GM12878 (cell line): ENCODE measurements at places on chromosomes 3 and 15.

DNA sequence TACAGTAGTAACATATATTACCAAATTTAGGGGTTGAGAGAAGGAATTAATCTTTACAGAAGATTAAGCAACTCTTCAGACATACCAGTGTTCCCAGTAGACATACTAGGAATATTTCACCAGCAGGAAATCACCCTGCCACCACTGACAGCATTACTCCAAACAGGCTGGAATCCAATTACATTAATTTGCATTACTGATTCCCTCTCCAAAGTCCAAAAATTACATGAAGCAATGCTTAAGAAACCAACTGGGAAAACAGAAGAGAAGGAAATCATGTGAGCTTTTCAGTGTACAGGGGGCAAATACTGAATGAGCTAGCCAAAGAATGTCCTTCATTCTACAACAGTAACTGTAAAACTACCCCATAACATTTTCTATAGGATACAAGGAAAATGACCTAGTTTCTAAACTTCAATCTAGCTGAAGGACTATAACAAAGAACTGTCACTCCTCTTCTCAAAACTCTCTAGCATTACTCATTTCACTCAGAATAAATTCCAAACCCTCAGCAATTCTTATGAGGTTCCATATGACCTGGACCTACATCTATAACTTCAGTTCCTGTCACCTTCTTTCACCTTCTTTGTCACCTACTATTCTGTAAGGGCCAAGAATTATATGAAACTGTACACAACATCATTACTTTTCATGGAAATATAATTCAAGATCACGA is 72.7 kb downstream of the INO80 start:
- DNase-seq: no peak

- no peak for DNase-seq
Measured at GRCh38 chr3:117744935-117745334, 1035.4 kb downstream of the TUSC7 start.

GRCh38 chr3:156166808-156167207 is 46.4 kb downstream of the KCNAB1 start:
- DNase-seq: no peak

GRCh38 chr3:43364926-43365325 is 78.6 kb downstream of the SNRK start:
- DNase-seq: no peak

DNA sequence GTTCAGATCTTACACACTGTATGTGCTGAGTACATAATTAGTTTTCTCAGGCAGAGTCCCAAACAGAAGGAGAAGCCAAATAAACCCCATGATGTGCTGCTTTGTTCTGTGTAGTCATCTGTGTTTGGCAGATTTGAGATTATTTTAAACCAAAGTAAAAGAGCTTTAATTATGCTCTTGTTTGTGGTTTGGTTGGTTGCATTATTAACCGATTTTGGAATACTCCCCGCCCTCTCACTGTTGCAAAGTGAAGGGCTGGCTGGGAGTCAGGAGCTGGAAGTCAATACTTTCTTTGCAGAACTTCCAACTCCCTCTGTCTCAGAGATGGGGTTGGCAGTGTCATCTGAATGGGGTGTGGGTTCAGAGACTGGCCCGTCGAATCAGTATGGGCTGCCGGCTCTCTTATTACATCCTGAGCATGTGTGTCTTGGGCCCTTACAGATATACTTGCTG is 34.4 kb downstream of the SLCO3A1 start:
- no peak for DNase-seq
